ENCODE measurements at places on chromosomes 12 and 14. TPM values are rescaled to one million over a fixed set of nuclear protein-coding genes. Genes with fewer than 3 reads are reported as not detected.
A peak's percentile ranks its signal among the peaks of the same experiment; 100 is the strongest.

DNA sequence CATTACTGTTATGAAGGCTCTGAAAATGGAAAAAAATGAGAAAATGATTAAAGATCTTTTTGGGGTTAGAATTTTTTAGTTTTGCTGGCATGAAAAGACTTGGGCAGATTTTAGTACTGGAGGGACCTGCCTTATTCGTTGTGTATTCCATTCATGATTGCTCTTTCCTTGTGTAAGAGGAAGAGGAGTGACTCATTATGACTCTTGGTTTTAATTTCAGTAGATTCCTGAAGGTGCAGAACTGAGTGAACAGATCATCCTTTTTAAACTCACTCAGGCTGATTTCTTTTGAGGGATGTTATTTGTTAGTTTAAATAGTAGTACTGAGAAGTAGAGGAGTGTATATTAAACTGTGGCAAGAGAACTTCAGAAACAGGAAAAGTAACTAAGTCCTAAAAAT lies 41.6 kb downstream of the AKAP6 start:
- no peaks in the 10 kb centered on the region for H3K27me3 ChIP-seq
- no peak overlapping the region for H3K4me3 ChIP-seq
- H3K4me1 ChIP-seq, result no peaks in the 10 kb centered on the region
- no peak overlapping the region for H3K27ac ChIP-seq
- DNase-seq, result no peak
- H3K36me3 ChIP-seq, result no peaks in the 10 kb centered on the region

GRCh38 chr12:100254876-100255275 lies 12.0 kb downstream of the DEPDC4 start:
- DNase-seq, result no peak
- H3K27me3 ChIP-seq, result no peaks in the 10 kb centered on the region
- no peak overlapping the region for H3K27ac ChIP-seq
- no peaks in the 10 kb centered on the region for H3K36me3 ChIP-seq

- no peak overlapping the region for H3K27ac ChIP-seq
- no peaks in the 10 kb centered on the region for H3K4me1 ChIP-seq
- H3K36me3 ChIP-seq, result no peaks in the 10 kb centered on the region
These were observed 20.8 kb upstream of the HSPB8 start for GRCh38 chr12:119157978-119158377.

DNA sequence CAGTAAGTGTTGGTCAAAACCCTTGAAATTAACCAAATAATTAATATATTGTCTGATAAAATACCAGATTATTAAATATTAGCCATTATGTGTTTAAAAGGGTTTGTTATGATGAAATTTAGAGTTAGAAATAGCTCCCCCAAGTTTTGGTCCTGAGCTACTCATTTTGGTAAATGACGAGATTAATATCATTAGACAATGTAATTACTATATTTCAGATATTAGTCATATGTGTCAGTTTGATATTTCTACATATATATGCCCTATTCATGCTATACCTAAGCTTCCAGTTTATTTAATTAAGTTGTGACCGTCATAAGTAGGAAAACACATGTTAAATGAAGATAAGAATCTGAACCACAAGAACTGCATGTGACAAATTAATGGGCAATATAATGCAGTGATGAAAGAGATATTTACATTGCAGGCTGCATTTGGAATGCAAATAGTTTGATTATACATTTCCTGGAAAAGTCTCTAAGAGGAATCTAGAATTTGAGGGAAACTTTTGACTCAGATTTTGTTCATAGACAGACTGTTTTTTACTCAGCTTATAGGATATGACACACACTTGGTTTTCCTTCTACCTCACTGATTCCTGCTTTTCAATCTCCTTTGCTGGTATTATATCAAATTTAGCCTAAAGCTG lies 70.5 kb downstream of the TBC1D30 start:
- no peaks in the 10 kb centered on the region for H3K27me3 ChIP-seq
- no peak overlapping the region for H3K27ac ChIP-seq
- H3K4me3 ChIP-seq, result no peak overlapping the region
- DNase-seq, result no peak
- H3K4me1 ChIP-seq, result no peaks in the 10 kb centered on the region

DNA sequence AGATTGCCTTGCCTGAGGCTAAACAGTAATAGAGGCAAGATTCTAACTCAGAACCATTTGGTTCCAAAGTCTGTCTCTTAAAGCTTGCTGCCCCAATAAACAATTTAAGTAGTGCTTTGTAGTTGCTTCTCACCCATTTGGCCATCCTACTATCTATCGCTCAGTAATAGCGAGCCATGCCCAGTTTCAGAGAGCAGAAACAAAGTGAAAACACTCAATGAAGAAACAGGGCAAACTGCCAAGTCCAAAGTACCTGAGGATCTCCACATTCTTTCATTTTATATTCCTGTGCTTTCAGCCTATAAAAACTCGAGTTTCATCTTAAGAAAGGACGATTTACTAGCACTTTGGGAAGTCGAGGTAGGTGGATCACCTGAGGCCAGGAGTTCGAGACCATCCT lies 103.3 kb upstream of the BBS10 start:
- no peak overlapping the region for H3K27ac ChIP-seq
- no peaks in the 10 kb centered on the region for H3K27me3 ChIP-seq
- H3K36me3 ChIP-seq, result peaks cover 10% of the 10 kb centered on the region
- H3K4me3 ChIP-seq, result no peak overlapping the region
- peaks cover 13% of the 10 kb centered on the region for H3K4me1 ChIP-seq

GRCh38 chr12:115103884-115104883 lies 420.2 kb upstream of the TBX3 start:
- no peaks in the 10 kb centered on the region for H3K4me1 ChIP-seq
- no peaks in the 10 kb centered on the region for H3K36me3 ChIP-seq
- H3K27me3 ChIP-seq, result no peaks in the 10 kb centered on the region
- no peak overlapping the region for H3K27ac ChIP-seq
- no peak for DNase-seq

DNA sequence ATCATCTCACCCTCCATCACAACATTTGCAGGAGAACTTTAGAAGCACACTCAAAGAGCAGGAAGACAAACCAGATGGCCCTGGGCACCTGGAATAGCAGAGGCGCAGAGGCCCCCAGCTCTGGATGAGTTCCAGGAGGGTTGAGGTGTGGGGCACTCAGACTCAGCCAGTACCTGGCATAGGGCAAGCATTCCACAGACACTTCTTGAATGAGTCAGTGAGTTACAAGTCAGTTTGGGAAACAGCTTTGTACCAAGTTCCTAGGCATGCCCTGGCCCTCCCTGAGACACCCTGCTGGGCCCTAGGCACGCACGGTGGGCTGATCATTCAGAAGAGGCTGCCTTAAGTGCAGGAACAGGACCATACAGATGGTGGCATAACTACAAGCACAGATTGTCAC lies 54.3 kb downstream of the MAP3K9 start:
- H3K4me1 ChIP-seq, result no peaks in the 10 kb centered on the region
- no peak overlapping the region for H3K4me3 ChIP-seq
- no peak overlapping the region for H3K27ac ChIP-seq

GRCh38 chr12:20024194-20024593 lies 344.1 kb upstream of the PDE3A start:
- no peak overlapping the region for H3K4me3 ChIP-seq
- no peaks in the 10 kb centered on the region for H3K4me1 ChIP-seq
- no peak overlapping the region for H3K27ac ChIP-seq
- no peaks in the 10 kb centered on the region for H3K27me3 ChIP-seq
- no peaks in the 10 kb centered on the region for H3K36me3 ChIP-seq

The CLEC4A gene
- 1.2 TPM for polyA plus RNA-seq

DNA sequence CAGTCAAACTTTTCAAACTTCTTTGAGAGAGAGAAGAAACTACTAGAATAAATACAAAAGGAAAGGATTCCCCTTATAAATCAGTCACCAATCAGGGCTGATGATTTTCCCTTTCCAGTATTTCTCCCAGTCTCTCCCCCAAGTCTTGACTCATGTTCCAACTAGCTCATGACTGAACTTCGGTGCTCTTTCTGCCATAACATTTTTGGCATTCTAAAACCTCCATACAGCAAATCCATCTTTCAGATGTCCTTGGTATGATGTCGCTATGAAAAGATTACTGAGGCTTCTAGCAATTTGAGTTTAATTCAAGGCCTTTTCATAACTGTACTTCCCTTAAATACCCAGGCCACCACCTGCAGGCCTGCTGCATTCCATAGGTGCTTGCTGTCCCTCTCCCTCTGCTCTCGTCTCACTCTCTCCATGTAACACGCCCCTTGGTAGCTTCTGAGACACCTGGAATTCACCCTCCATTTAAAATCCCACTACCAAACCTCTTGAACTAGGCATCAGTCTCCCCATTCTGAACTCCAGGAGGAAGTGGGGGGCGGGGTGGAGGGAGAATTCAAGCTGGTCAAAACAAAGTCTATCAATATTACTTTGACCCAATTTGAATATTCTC lies 2.4 kb downstream of the PRKD1 start:
- DNase-seq, result no peak
- H3K4me1 ChIP-seq, result no peaks in the 10 kb centered on the region
- no peaks in the 10 kb centered on the region for H3K27me3 ChIP-seq
- H3K4me3 ChIP-seq, result no peak overlapping the region
- H3K36me3 ChIP-seq, result no peaks in the 10 kb centered on the region
- no peak overlapping the region for H3K27ac ChIP-seq

DNA sequence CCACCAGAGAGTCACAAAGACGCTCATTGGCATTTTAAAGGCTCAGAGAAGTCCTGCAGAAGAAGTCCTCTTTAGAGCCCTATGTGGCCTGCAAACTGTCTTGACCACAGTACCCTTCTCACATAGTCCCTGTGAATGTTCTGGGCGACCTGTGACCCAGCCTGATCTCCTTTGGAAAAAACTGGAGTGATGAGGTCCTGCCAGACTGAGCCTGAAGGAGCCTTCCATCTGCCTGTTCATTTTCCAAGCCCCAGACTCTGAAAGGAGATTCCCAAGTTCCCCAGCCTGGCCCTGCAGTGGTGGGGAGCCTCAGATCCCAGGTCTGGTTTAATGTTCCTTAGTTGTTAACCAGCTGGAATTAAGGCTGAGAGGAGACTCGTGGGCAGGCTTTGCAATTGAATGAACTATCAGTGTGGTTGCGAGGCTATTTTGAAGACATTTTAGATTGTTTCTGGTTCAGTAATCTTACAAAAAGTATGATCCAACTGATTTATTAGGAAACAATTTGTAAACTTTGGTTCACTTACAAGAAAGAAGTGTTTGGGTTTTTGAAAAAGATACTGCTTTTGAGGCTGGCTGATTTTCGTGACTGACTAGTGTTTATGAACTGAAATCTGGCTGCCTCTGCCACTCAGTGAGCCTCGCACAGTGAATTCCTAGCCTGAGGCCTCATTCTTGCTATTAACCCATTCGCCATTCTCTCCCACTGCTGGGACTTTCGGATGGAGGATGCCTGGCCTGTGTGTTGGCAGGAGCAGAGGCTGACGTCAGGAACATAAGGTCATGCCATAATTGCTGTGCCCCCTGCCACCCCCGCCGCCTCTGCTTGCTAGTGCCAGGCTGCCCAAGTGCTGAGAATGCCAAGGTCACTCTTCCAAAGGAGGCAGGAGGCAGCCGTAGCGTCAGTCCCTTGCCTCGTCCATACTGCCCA lies 249.0 kb downstream of the CACNA1C start:
- no peaks in the 10 kb centered on the region for H3K27me3 ChIP-seq
- no peak overlapping the region for H3K4me3 ChIP-seq
- H3K27ac ChIP-seq, result no peak overlapping the region
- H3K36me3 ChIP-seq, result no peaks in the 10 kb centered on the region
- no peak for DNase-seq

The ANKRD33 gene
- not detected for polyA plus RNA-seq

- no peaks in the 10 kb centered on the region for H3K4me1 ChIP-seq
- H3K4me3 ChIP-seq, result no peak overlapping the region
- H3K36me3 ChIP-seq, result no peaks in the 10 kb centered on the region
- DNase-seq, result no peak
These were observed 89.8 kb downstream of the ACSS3 start for GRCh38 chr12:81167694-81168093.

GRCh38 chr12:67154901-67155300 lies 114.3 kb upstream of the CAND1 start:
- DNase-seq, result no peak
- H3K4me3 ChIP-seq, result no peak overlapping the region
- no peaks in the 10 kb centered on the region for H3K4me1 ChIP-seq

- peak overlapping the region; percentile 61 for H3K4me3 ChIP-seq
- H3K36me3 ChIP-seq, result peaks cover 39% of the 10 kb centered on the region
- peak overlapping the region; percentile 81 for H3K27ac ChIP-seq
- H3K27me3 ChIP-seq, result no peaks in the 10 kb centered on the region
- DNase-seq, result peak; percentile 64
These were observed 7.6 kb downstream of the EVL start for GRCh38 chr14:100072783-100073346.

- no peaks in the 10 kb centered on the region for H3K36me3 ChIP-seq
- DNase-seq, result no peak
- no peaks in the 10 kb centered on the region for H3K27me3 ChIP-seq
- H3K27ac ChIP-seq, result no peak overlapping the region
- no peak overlapping the region for H3K4me3 ChIP-seq
- H3K4me1 ChIP-seq, result no peaks in the 10 kb centered on the region
These were observed 51.8 kb upstream of the LRTM2 start for GRCh38 chr12:1768615-1769014.

The OTX2 gene
- not detected for polyA plus RNA-seq

- no peaks in the 10 kb centered on the region for H3K27me3 ChIP-seq
- no peaks in the 10 kb centered on the region for H3K36me3 ChIP-seq
- no peak overlapping the region for H3K27ac ChIP-seq
- H3K4me1 ChIP-seq, result no peaks in the 10 kb centered on the region
- no peak for DNase-seq
These were observed 38.2 kb downstream of the PLXNC1 start for GRCh38 chr12:94186278-94187241.

DNA sequence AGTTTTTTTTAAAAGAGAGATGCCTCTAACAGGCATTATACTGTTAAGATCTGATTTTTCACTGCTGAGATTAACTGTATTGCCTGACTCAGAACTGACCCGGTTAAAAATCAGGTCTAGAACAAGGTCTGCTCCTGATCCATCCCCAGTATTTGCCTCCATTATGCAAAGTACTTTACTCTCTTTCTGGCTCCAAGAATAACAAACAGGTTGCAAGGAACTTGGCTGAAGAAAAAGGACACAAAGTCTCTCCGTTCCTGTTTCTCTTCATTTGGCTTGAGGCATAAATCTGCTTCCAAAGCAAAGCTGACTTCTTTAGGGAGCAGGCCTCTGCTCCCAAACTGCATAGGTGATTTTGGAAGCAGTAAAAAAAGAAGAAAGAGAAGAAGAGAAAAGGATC lies 199.3 kb upstream of the PDZRN4 start:
- H3K27ac ChIP-seq, result no peak overlapping the region
- no peaks in the 10 kb centered on the region for H3K36me3 ChIP-seq
- no peak for DNase-seq
- no peaks in the 10 kb centered on the region for H3K27me3 ChIP-seq
- H3K4me3 ChIP-seq, result no peak overlapping the region
- no peaks in the 10 kb centered on the region for H3K4me1 ChIP-seq

GRCh38 chr12:90398285-90398836 lies 556.6 kb downstream of the CCER1 start:
- no peaks in the 10 kb centered on the region for H3K27me3 ChIP-seq
- H3K4me3 ChIP-seq, result no peak overlapping the region
- H3K36me3 ChIP-seq, result no peaks in the 10 kb centered on the region
- DNase-seq, result no peak

DNA sequence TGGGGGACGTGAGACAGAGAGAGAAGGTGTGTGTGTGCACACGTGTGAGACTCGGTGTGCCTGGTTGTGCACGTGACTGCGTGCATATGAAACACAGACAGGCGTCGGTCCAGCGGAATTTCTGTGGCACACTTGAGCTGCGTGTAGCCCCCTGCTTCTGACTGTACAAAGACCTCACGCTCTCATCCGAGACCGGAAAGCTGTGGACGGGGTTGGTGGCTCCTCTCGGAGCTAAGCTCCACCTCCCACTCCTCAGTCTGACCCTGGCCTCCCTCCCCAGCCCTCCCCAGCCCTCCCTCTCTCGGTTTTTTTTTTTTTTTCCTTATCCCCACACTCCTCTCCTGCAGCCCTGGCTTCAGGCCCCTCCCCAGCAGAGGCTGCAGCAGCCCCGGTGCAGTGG lies 8.3 kb upstream of the C14orf180 start:
- H3K36me3 ChIP-seq, result no peaks in the 10 kb centered on the region
- no peak overlapping the region for H3K27ac ChIP-seq
- H3K4me1 ChIP-seq, result no peaks in the 10 kb centered on the region
- H3K27me3 ChIP-seq, result no peaks in the 10 kb centered on the region
- DNase-seq, result no peak
- no peak overlapping the region for H3K4me3 ChIP-seq
